ENCODE measurements at places on chromosomes 6 and 20.

- peak; percentile 47 for DNase-seq
Measured at GRCh38 chr6:152206072-152206818, 398.8 kb downstream of the ESR1 start.

DNA sequence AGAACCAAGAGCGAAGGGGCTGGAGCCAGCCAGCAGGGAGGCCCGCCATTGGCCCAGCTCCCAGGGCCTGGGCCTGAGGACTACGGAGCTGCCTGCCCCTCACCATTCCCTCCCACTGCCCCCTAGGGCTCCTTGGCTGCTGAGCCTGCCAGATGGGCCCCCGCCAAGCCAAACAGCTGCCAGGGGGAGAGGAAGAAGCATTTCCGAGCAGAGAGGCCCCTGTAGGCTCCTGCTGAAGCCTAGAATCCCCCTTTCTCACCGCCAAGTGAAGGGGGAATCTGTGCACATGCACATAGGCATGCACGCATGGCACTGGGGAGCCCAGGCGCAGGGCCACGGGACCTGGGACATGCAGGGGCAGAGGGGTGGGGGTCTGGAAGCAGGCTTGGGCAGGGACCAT lies 28.5 kb upstream of the MRPS18A start:
- DNase-seq, result no peak

- DNase-seq, result no peak
Measured at GRCh38 chr6:144317736-144318135, 32.6 kb downstream of the UTRN start.

- no peak for DNase-seq
Measured at GRCh38 chr6:3194535-3195419, 32.7 kb downstream of the TUBB2B start.

DNA sequence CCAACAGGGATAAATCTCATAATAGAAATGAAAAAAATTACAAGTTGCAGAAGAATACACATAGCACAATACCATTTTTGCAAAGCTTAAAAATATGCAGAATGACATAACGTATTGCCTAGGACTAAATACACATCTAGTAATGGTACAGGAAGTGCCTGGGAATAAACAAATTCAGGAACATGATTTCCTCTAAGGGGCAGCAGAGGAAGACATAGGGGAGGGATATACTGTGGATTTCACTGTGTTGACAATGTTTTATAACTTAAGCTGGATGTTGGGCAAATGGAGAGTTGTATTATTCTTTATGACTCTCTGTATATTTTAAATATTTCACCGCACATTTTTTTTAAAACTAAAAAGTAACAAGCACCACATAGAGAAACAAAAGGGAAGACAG lies 5.6 kb upstream of the GLO1 start:
- DNase-seq, result no peak

- no peak for DNase-seq
Measured at GRCh38 chr6:147879031-147879580, 370.6 kb downstream of the SAMD5 start.

GRCh38 chr20:3334156-3334943 lies 73.1 kb downstream of the DNAAF9 start:
- no peak for DNase-seq

GRCh38 chr20:63116412-63117106 lies 99.4 kb downstream of the YTHDF1 start:
- DNase-seq, result no peak

- DNase-seq, result no peak
Measured at GRCh38 chr6:169341706-169342105, 88.1 kb upstream of the THBS2 start.

GRCh38 chr20:46022411-46023147 lies 6.4 kb upstream of the SLC12A5 start:
- DNase-seq, result peak; percentile 34

DNA sequence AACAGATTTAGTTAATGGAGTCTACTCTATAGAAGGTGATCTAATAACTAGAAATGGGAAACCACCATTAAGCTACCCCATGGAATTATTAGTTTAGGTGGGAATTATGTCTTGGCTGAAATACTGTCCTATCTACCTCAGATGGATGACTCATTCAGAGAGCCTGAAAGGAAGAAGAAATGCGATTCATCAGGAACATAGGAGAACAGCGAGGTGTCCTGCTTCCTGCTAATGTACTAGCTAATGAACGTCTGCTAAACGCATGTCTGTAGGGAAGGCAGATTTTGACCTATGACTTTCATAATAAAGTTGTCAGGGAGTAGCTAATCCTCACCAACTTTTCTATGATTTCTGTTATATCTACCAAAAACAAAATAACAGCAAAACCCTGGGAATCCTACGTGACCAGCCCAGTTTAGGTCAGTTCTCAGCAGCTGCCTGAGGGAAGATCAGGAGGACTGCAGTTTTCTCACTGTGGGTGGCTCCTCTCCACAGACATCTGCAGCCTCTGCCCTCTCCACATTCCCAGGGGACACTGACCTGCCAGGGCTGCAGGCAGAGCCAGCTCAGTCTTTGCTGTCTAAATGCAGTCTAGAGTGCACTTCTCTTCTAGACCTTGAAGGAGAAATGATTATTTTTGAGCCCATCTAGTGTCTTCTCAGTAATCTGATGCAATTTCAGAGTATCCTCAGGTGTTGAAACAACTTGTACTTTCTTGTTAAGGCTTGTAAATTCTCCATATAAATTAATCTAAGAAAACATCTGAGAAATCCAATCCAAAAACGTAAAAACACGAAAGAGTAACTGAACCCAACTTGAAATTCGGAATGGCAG lies 18.1 kb upstream of the SFT2D1 start:
- DNase-seq, result no peak

DNA sequence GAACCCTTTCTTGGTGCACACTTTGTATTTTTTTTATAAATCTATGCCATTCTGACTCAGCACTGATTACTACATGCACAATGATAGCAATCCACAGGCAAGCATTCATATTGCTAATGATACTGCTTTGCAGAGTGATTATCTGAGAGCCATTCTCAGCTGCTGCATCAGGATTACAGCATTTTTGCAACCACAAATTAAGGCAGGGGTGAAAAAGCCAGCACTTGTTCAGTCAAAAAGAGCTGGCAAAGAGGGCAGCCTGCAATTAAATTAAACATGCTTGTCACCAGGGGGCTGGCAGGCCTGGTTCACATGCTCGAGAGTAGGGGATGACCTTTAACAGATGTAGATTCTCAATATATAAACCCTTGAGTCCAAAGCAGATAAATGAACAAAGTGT lies 40.7 kb upstream of the SLC17A4 start:
- no peak for DNase-seq

GRCh38 chr6:2055911-2056310 lies 189.5 kb downstream of the GMDS start:
- no peak for DNase-seq

- DNase-seq, result no peak
Measured at GRCh38 chr6:129849456-129849855, 11.7 kb downstream of the TMEM244 start.

- DNase-seq, result no peak
Measured at GRCh38 chr20:16363506-16364319, 209.5 kb downstream of the KIF16B start.

- DNase-seq, result no peak
Measured at GRCh38 chr6:157677235-157677634, 145.8 kb upstream of the SNX9 start.

GRCh38 chr6:47420394-47421371 lies 56.9 kb upstream of the CD2AP start:
- DNase-seq, result no peak

DNA sequence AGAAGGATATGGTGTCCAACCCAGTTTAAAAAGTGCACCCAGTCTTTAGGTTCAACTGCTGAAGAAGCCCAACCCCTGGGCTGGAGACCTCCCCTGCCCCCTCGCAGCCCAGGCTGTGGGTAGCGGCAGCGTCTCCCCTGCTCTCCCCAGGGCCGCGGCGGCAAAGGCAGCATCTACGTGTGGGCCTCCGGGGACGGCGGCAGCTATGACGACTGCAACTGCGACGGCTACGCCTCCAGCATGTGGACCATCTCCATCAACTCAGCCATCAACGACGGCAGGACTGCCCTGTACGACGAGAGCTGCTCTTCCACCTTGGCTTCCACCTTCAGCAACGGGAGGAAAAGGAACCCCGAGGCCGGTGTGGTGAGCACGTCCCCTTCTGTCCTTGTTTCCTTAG lies 77.6 kb downstream of the BFSP1 start:
- peak; percentile 11 for DNase-seq

GRCh38 chr6:114068771-114069170 lies 97.8 kb upstream of the HDAC2 start:
- no peak for DNase-seq

GRCh38 chr6:2718334-2719092 lies 32.2 kb downstream of the MYLK4 start:
- DNase-seq, result no peak

- DNase-seq, result peak; percentile 74
Measured at GRCh38 chr20:45341939-45342854, 6.0 kb downstream of the SDC4 start.

DNA sequence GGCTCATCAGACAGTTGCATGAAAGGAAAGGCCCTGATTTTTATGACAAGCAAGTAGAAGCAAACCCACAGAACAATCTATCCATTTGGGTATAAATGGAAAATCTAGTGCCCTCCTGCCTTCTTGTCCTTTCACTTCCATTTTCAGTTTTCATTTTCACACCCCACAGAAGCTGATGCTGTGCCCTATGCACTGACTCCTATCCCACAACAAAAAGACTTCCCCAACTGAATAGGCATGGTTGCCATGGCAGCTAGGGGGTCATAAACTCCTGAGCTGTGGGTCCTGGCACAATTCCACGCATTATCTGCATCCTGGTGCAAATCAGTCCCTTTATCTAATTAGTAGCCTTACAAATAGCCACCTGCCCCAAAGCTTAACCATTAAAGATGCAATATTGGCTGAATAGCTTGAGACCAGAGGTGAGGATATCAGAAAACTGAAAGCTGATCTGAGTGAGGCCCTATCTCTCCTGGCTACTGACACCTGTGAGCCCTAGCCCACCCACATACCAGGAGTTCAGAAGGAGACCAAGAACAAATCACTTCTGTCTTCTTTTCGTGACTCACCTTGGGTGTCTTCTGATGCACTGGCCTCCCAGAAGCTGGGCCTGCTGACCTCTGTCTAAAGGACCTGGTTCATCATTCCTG lies 34.9 kb upstream of the HEY2 start:
- DNase-seq, result no peak

- DNase-seq, result no peak
Measured at GRCh38 chr6:43695215-43695966, 7.8 kb upstream of the MRPS18A start.

- no peak for DNase-seq
Measured at GRCh38 chr20:49037962-49038387, 8.1 kb upstream of the CSE1L start.

DNA sequence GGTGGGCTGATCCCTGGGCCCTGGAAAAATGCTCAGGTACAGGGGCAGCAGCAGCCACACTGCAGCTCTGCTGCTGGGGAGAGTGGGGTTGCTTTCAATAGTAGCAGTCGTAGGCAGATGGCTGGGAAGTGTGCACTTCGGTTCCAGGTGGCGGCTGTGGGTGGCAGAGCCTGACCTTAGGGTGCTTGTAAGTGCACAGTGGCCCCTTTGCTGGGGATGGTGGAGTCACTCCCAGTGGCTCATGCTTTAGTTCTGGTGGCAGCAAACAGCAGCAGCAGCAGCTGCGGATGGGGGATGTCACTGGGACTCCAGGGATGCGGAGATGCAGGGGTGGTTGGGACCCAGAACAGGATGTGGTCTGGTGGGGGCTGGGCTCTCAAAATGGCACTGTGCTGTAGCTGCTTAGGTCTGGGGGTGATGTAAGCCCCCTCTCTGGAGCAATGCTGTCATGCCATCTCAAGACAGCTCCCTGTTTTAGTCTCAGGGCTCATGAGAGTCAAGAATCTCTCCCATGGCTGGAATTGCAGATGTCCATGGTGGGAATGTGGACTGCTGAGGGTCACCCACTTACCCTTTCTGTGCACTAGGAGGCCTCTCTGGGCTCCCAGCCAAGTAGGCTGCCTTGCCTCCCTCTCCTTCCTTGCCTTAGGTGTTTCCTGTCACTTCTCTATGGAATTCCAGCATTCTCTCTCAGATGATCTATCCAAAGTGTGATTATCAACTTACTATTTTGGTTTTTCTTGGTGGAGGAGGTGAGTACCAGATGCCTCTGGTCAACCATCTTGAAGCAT lies 146.7 kb upstream of the SLC22A23 start:
- no peak for DNase-seq

- no peak for DNase-seq
Measured at GRCh38 chr6:130116273-130116672, 97.9 kb downstream of the L3MBTL3 start.

- DNase-seq, result peak; percentile 14
Measured at GRCh38 chr20:18589941-18590674, 2.3 kb downstream of the DTD1 start.

- DNase-seq, result no peak
Measured at GRCh38 chr20:273884-274283, 16.4 kb downstream of the DEFB132 start.

DNA sequence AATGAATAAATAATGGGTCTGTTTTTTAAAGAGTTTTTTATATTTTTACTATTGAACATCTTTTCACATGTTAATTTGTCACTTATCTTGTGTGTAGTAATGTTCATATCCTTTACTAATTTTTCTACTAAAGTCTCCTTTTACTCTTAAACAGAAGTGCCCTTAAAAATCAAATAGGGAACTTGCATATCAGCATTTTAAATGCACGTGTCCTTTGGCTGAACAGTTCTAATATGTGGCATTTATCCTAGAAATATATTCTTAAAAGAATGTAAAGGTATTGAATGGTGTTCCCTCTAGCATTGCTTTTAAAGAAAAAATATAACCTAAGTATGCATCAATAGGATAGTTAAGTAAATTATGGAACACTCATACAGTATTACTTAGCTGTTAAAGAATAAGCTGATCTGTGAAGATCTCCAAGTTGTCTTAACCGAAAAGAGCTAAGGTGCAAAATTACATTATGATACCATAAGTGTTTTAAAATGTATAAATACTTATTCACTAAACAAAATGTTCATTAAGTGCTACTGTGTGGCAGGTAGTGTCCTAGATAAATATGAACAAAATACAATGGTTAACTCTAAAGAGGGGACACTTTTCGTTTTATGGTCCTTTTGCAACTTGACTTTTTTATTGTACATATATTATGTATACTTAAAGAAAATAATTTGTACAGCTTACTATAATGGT lies 631 bp upstream of the PGBD1 start:
- DNase-seq, result no peak

All from NCI-H526 (cell line).